ENCODE measurements at places on chromosomes 11 and 22.
A peak's percentile ranks its signal among the peaks of the same experiment; 100 is the strongest.

GRCh38 chr11:62560566-62561103 lies 13.1 kb downstream of the EEF1G start:
- peak; percentile 41 for DNase-seq

DNA sequence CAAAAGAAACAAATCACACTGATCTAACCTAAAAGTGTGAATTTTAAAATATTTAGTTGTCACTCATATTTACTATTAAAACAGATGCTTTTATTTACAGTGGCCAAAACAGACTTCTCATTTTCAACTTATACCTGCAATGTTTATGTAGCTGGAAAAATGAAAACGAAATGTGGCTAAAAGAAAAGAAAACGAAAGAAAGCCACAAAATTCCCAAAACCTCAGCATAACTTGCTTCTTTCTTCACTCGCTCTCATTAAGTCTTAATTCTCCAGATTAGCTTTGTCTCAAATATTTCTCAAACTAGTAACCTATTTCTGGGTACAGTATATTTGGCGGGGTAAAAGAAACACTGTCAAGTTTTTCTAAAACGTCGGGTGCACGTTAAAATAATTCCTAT lies 693 bp downstream of the CSTF3 start:
- DNase-seq = no peak

- DNase-seq = peak; percentile 6
Measured at GRCh38 chr11:58923300-58923788, 15.9 kb upstream of the GLYATL1 start.

- no peak for DNase-seq
Measured at GRCh38 chr11:50080256-50080655, 47.6 kb downstream of the OR4C45 start.

DNA sequence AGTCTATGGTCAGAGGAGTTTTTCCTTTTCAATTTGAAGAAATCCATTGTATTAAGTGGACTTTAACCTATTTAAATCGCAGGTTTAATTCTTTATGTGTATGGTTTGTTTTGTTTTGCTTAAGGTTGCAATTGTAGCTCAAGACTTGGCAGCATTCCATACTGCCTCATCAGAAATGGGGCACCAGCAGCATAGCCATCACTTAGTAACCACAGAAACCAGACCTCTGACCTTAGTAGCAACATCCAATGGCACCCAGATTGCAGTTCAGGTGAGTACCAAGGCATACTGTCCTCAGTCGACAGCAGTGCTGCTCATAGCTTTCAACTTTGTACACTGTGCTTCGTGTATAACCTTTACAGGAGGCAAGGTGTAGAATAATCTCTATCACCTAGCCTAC lies 48.4 kb upstream of the WEE1 start:
- no peak for DNase-seq
